ENCODE measurements at places on chromosomes 3 and 15.

GRCh38 chr15:52567871-52568600, 794 bp downstream of the ARPP19 start:
- DNase-seq, result peak; percentile 36

GRCh38 chr3:141151439-141151838, 80.2 kb upstream of the PXYLP1 start:
- no peak for DNase-seq

- peak; percentile 50 for DNase-seq
These were observed 11.7 kb upstream of the SEMA3B start for GRCh38 chr3:50256978-50257890.

DNA sequence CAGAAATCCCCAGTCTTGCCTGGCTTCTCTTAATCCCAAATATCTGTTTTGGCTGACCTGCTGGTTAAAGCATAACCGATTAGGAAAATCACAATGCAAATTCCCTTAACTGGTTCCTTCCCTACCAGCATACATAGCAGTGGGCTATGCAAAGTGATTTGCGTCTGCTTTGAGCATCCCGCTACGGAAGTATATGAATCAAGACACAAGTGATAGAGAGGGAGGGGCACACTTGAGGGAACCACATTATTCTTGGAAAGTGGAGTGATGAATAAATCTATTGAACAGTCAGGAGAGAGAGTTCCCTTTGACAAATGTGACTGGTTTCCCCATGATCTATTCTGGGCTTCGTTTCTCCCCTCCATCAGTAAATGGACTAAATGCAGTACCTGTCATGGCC, 119.6 kb upstream of the C15orf61 start:
- no peak for DNase-seq

DNA sequence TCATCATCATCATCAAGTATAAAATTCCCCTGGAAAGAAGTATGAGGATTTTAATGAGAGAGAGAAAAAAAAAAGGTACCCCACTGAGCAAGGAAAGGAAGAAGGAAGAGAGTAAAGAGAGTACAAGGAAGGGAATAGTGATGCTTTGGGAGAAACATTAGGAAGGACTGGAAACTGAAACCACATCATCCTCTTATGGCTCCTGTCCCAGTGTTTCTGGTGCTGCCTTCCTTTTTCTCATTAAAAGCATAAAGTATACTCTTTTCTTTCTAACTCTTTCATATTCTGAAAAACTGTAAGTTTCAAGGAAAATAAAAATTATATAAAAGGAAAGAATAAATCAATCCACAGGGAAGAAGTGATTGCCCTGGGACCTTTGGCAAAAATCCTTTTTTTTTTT, 616.4 kb upstream of the CBLB start:
- no peak for DNase-seq

GRCh38 chr15:39153716-39154115, 427.2 kb upstream of the THBS1 start:
- DNase-seq, result no peak

DNA sequence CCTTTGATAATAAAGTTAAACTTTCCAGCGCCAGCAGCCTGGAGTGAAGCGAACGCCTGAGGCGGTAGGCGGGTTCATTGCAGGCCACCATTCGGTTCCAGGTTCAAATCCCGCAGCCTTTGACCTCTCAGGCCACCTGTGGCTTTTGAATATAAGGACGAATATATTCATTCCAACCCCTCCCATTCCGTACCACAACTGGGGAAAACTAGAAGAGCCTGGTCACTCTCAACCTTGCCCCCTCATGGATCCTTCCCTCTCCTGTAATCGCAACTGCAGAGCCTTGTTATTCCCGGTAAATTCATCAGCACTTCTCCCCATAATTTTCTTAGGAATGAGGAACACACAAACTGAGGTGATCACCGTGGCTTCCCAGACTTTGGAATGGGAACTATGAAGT, 35.2 kb downstream of the ZIC4 start:
- no peak for DNase-seq

GRCh38 chr3:49260806-49261324, 16.2 kb downstream of the C3orf62 start:
- no peak for DNase-seq
